ENCODE measurements at places on chromosomes 2 and 18.

GRCh38 chr2:226622484-226622883 lies 177.1 kb downstream of the IRS1 start:
- peak; percentile 16 for DNase-seq

GRCh38 chr2:215729985-215730620 lies 283.2 kb downstream of the MREG start:
- DNase-seq = no peak

DNA sequence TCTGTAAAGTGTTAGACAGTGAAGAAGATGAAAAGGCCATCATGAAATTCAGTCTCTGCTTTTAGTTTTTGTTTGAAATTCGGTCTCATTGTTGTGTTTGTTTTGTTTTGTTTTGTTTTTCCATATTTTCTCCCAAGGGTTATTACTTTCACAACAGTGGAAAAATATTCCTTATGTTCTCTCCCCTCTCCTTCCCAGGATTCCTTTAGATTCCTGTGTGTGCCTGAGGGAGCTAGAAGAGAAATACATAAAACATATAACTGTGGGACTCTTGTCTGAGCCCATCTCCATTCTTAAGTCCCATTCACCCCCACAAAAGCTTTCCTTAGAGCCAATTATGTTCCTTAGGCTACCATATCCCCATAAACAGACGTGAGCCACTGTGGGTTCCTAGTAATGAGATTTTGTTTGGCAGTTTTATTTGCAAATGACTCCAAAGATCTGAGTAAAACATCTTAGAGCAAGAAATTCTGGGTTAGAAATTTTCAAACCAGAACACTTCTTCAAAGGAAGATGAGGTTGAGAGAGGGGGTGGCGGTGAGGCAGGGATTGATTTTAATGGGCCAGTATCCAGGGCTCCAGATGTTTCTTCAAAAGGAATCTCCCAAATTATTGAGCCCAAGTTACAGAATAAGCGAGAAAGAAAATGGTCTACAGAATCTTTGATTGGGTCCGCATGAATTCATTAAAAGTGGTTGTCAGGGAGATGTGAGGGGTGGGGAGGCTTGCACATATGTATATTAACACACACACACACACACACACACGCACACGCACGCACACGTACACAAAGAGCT lies 157.8 kb upstream of the TNP1 start:
- no peak for DNase-seq

DNA sequence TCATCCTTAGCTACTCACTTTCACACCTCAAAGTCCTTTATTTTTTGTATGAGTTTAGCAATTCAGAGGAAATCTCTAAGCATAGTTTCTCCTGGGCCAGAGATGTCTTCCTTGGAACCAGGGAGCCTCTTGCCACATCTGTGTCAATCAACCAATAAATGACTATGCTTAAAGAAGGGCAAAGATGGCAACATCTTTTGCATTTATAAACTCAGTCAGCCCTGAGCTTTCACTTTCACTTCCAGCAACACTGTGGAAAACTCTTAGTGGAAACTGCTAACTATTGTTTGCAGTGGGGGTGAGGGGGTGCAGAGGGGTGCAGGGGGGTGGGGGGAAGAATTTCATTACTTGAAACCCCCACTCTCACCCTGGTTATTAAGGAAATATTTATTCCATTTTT lies 3.4 kb downstream of the ACVR1C start:
- DNase-seq = peak; percentile 4

Measured in MCF 10A (cell line).